Tibial nerve (tissue), 4 donors: ENCODE measurements at places on chromosomes 11 and 22. TPM values are rescaled to one million over a fixed set of nuclear protein-coding genes. Genes with fewer than 3 reads are reported as not detected.

TSPAN18 gene
- total RNA-seq: 8.4 TPM

DNA sequence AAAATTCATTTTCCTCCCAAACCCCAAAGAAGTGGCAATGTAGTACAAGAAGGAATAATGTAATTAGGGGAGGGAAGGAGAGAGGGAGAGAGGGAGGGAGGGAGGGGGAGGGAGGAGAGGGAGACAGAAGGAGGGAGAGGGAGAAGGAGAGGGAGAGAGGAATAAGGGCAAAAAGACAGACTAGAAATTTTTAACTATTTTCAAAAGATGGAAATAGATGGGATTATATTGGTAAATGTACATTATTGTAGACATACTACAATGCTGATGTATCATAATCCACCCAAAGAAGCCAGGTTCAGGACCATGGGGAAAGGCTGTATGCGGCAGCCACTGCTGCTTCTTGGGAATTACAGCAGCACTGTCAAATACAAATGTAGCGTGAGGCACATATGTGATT, 74.3 kb downstream of the GAB2 start:
- no peaks in the 10 kb centered on the region for H3K4me1 ChIP-seq
- H3K36me3 ChIP-seq: no peaks in the 10 kb centered on the region
- H3K4me3 ChIP-seq: no peak overlapping the region
- H3K27ac ChIP-seq: no peak overlapping the region

KCNJ1 gene
- total RNA-seq: not detected

DNA sequence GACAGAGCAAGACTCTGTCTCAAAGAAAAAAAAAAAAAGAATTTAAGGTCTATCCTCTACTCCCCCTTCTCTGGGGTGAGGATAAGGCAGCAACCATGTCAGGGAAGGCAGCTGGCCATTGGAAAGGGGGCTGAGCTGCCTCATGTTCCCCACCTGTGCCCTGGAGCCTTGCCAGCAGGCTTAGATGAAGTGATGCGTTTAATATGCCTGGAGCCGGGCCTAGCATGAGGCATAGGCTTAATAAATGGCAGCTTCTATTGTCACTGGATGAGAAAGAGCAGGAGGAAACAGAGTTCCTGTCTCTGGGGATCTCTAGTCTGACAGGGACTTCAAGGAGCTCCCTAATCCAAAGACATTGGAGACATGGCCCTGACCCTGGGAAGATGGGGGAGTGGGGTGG, 3.2 kb upstream of the KCNE3 start:
- no peak overlapping the region for H3K4me3 ChIP-seq
- H3K36me3 ChIP-seq: no peaks in the 10 kb centered on the region
- no peak for DNase-seq
- H3K27me3 ChIP-seq: no peaks in the 10 kb centered on the region
- peaks cover 8% of the 10 kb centered on the region for H3K4me1 ChIP-seq

DNA sequence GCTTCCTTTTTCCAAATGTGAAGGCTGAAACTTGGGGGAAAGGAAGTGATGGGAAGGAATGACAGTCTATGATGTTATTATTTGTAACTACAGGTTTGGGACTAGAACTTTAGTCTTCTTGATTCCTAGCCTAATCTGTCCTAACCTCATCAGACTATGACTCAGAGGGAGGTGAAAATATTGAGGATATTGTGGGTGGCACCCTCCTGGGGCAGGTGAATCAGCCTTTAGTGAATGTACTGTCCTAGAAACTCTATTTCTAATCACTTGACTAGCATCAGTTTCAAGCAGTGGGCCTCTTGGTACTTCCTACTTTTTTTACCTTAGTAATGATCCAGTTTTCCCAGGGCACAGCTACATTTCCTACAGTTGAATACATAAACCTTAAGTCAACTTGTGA, 829.0 kb upstream of the API5 start:
- no peak for DNase-seq
- no peak overlapping the region for H3K27ac ChIP-seq
- H3K36me3 ChIP-seq: no peaks in the 10 kb centered on the region
- H3K4me1 ChIP-seq: no peaks in the 10 kb centered on the region
- no peaks in the 10 kb centered on the region for H3K27me3 ChIP-seq

GRCh38 chr11:75577207-75577606, 15.2 kb downstream of the SERPINH1 start:
- peaks cover 15% of the 10 kb centered on the region for H3K4me1 ChIP-seq
- peak; percentile 66 for DNase-seq
- no peaks in the 10 kb centered on the region for H3K27me3 ChIP-seq
- H3K4me3 ChIP-seq: no peak overlapping the region
- peak overlapping the region; percentile 62 for H3K27ac ChIP-seq
- no peaks in the 10 kb centered on the region for H3K36me3 ChIP-seq

ANO9 gene
- 0.78 TPM for total RNA-seq

- no peak for DNase-seq
- no peak overlapping the region for H3K4me3 ChIP-seq
- no peaks in the 10 kb centered on the region for H3K27me3 ChIP-seq
- no peaks in the 10 kb centered on the region for H3K4me1 ChIP-seq
Measured at GRCh38 chr22:19038164-19038546, 84.1 kb downstream of the DGCR2 start.

DNA sequence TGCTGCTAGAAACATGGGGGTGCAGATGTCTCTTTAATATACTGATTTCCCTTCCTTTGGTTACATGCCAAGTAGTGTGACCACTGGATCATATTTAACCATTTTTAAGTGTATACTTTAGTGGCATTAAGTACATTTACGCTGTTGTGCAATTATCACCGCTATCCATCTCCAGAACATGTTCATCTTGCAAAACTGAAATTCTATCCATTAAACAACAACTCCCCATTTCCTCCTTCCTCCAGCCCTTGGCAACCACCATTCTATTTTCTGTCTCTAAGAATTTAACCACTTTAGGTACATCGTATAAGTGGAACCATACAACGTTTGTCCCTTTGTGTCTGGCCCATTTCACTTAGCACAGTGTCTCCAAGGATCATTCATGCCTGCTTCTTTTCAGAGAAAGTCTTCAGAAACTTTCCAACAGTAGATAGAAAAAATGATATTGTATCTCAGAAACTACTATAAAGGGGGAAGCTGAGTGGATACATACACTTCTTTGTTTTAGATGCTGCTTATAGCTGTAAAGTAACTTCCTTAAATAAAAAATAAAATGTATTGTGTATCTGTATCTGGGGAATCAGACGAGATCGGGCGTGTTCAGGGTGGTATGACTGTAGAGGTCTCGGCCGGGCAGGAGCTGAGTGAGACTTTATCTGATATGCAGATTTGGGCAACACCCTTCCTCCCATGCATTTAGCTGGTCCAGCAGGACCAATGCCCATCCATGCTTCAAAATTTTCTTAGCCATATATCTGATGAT, 44.6 kb upstream of the ZBED5 start:
- H3K27ac ChIP-seq: no peak overlapping the region
- DNase-seq: no peak
- H3K36me3 ChIP-seq: no peaks in the 10 kb centered on the region
- no peaks in the 10 kb centered on the region for H3K4me1 ChIP-seq
- no peak overlapping the region for H3K4me3 ChIP-seq

GRCh38 chr11:123125169-123125568, 63.2 kb upstream of the HSPA8 start:
- H3K27me3 ChIP-seq: no peaks in the 10 kb centered on the region
- no peaks in the 10 kb centered on the region for H3K36me3 ChIP-seq
- H3K4me1 ChIP-seq: peaks cover 11% of the 10 kb centered on the region

GRCh38 chr11:61601512-61601911, 20.6 kb upstream of the SYT7 start:
- H3K27ac ChIP-seq: no peak overlapping the region
- no peaks in the 10 kb centered on the region for H3K36me3 ChIP-seq
- no peak overlapping the region for H3K4me3 ChIP-seq
- H3K27me3 ChIP-seq: no peaks in the 10 kb centered on the region
- no peak for DNase-seq
